ENCODE measurements at places on chromosomes 12 and 14.

DNA sequence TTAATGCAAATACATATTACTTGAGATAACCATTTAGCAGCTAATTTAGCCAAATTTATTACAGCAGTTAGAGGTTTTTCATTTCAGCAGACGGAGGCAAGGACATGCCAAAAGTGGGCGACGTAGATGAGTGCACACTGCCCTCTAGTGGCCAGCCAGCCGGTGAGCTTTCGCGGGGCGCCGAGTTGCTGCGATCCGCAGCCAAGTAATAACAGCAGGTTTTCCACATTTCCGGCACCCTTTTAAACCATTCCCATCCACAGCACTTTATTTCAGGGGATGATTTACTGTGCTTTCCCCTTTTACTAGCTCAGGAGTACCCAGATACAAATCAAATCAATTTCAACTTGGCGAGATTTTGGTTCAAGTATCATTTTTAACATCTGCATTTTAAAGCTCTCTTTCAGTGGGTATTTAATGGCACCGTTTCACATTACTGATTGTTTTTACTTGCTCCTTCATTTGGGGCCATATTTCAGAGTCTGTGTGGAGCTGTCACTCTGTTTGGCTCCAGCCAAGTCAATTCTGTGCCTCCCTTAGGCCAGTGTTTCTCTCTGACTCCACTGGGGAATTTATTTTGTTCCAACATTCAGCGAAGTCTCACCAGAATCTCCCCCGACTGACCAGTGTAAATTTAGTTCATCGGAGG is 158.0 kb downstream of the EGLN3 start:
- peak; percentile 83 for DNase-seq

GRCh38 chr12:111066744-111067437 is 146.5 kb upstream of the MYL2 start:
- peak; percentile 40 for DNase-seq

DNA sequence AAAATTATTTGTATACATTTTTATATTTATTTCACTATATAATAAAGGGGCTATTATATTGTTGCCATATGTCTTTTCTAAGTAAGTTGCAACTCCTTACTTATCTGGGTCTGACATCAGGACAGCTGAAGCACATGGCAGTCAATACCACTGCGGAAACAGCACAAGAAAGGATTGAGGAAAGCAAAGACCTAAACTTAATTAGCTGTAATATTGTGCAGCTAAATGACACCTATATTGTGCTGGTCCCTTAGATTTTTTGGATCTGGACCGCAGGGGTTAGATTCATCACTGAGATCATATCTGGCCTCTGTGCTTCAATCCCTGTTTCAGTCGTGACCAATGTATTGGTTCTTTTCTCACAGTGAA is 359.6 kb upstream of the DIO2 start:
- DNase-seq, result no peak

DNA sequence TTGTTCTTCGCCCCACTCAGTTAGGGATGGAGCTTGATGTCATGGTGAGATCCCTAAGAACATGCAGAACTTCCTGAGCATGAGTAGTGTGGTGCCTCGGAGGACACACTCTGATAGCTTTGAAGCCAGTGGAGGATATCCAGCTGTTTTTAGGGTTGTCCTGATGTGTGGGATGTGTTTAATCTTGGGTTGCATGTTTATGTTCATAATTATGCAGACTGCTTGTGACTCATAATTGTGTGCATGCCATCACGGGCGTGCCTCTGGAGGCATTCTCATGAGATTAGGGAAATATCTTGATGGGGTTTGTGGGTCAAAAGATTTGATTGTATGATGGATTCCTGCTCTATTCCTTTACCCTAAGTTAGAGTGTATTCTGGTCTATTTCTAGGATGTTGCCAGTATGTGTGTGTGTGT is 267.4 kb upstream of the PELI2 start:
- DNase-seq, result no peak

GRCh38 chr12:32478858-32479725 is 79.7 kb downstream of the FGD4 start:
- DNase-seq, result no peak

GRCh38 chr12:48814262-48815125 is 3.8 kb upstream of the CACNB3 start:
- DNase-seq, result peak; percentile 83

DNA sequence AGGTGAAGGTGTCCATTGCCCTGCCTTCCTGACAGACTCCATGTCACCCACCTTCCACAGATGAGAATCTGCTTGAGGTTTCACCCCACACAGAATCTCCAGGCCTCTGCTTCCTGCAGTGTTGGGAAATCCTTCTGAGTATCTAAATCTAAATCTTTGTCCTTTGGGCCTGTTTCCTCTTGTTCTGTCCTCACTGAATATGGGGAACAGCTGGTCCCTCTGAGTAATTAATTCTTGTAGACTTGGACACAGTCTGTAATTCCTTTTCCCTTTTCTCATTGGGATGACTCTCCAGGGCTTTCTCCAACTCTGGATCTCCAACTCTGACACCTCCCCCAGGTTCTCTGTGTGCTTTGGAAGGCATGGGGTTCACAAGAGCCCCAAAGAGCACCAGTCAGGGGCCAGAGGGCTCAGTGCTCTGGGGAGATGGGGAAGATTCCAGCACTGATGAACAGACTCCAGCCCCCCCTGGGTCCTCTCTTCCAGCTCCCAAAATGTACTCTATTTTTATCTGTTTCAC is 2.3 kb upstream of the ACVRL1 start:
- no peak for DNase-seq

- no peak for DNase-seq
Measured at GRCh38 chr12:51508285-51508684, 82.7 kb upstream of the SCN8A start.

- DNase-seq, result no peak
Measured at GRCh38 chr14:101098177-101098576, 194.7 kb upstream of the RTL1 start.

DNA sequence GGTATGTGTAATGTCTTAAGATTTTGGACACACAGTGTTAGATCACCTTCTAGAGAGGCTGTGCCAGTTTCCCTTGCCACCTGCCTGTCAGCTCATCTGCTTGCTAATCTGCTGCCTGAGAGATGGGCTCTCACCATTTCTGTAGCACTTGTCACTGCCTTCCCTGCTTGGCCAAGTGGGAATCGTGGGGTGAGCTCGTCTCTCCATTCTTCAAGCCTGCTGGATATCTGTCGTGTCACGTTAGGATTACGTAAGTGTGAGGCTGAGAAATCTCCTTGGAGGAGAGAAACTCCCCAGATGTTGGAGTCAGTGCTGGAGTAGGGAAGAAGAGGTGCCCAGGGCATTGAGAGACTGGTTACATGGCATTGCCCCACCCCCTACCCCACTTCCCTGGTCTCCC is 8.6 kb upstream of the RPH3A start:
- no peak for DNase-seq

GRCh38 chr12:117143008-117143532 is 43.9 kb upstream of the TESC start:
- no peak for DNase-seq

GRCh38 chr12:46454981-46455380 is 82.4 kb upstream of the SLC38A2 start:
- DNase-seq, result no peak

GRCh38 chr12:65827827-65828231 is 3.5 kb downstream of the HMGA2 start:
- peak; percentile 49 for DNase-seq

GRCh38 chr12:40988355-40988754 is 199.8 kb upstream of the PDZRN4 start:
- DNase-seq, result no peak

GRCh38 chr12:32659908-32660440 is 19.1 kb upstream of the DNM1L start:
- DNase-seq, result no peak

DNA sequence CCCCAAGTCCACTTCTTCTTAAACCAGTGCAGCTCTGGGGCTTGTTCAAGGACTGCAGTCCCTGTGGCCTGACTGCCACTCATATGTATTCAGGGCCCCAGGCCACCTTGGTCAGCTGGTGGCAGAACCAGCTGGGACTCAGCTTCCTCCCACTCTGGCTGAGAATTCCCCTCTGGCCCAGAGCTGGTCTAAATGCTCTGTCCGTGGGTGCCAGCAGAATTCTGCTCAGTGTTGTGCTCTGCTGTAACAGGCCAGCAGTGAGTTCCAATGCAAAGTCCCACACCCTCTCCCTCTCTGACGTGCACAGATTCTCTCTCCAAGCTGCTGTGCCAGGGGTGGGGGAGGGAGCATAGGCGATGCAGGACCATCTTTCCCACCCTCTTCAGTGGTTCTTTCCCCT is 210.4 kb upstream of the RGS6 start:
- peak; percentile 31 for DNase-seq

DNA sequence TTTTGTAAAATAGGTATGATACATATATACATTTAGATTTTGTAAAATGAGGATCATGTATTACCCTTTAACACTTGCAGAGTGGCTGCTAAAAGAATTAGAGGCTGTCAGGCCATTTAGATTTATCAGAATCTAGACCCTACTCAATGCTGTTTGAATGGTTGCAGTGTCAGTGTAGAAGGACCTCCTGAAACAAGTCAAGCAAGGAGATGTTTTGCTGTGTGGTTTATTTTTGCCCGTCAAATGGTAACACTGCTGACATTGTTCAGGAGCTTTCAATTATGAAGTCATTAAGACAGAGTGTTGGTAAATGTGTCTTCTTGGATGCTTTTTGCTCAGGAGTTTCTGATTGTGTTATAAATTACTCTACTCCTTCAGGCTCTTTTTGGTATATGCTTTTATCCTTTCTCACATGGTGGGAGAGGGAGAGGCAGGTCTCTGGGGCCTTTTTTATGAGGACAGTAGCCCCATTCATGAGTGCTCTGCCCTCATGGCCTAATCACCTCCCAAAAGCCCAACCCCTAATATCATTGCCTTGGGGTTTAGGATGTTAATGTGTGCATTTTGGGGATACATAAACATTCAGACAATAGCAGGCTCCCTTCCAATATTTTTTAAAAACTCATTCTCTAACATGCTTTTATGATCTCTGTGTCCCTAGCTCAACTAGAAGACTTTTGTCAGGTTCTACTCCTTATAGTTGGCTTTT is 16.5 kb downstream of the EID3 start:
- no peak for DNase-seq

DNA sequence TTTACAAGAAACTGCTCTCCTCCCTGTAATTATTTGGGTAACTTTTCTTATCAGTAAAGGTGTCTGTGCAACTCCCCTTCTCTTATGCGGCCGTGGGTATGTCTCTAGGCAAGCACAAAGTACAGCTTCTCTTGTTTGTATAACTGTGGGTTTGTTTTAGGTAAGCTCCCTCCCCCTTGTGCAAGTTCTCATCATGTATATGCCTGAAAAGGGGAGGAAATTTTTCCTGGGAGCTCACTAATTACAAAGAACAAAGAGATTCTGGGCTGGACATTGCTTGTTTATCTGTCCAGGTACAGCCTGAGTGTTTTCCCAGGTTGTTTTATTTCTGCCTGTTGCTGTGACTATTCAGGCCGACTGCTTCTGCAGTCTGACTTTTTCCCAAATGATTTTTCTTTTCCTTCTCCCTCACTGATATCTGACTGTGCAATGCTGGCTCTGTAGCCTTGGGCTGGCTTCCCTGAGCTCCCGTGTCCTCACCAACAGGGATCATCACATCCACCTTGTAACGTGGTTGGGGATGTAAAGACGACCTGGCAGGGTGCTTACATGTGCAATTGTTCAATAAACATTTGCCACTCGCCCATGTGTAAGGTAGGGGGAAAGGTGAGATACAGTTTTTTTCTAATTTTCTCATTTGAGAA is 916.5 kb downstream of the AACS start:
- no peak for DNase-seq

- no peak for DNase-seq
Measured at GRCh38 chr12:78316631-78317468, 486.2 kb downstream of the NAV3 start.

- DNase-seq, result no peak
Measured at GRCh38 chr12:100115291-100115690, 27.4 kb downstream of the BLTP3B start.

GRCh38 chr12:52526511-52526951 is 6.3 kb upstream of the KRT5 start:
- no peak for DNase-seq

- DNase-seq, result no peak
Measured at GRCh38 chr12:52083638-52083996, 4.1 kb downstream of the SMIM41 start.

DNA sequence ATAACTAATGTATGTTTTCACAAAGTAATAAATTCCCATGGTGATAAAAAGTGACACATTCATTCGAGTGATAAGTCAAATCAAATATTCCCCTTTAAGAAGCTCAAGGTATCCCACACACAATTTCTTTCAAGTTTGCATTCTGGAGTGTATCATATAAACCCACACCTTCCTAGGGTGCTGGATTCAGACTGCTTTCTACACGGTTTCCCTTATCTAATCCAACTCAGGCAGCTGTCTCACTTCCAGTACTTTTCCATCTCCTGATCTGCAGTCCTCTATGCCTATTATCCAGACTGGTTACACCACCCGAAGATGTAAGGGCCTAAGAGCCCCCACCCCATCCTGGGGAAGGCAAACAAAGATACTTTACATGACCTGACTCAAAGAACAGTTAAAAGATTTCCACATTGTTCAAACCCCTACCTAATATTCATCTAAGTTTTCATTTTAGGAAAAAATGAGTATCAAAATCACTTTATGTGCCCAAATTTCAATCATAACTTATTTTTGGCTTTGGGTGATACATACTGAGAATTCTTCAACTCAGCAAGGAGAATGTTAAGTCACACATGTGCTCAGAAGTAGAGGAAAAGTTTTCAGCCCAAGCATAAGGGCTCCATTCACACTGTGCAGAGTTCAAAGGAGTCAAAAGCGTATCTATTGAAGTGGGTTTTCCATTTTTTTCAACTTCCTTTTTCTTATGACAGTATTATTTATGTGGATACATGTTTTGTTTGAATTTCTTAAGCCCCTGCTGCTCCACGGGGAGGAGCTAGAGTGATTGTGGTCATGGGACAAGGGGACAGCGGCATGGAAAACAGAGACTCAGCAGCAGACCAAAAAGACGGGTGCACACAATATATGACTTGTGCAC is 41.8 kb downstream of the CORO1C start:
- no peak for DNase-seq

DNA sequence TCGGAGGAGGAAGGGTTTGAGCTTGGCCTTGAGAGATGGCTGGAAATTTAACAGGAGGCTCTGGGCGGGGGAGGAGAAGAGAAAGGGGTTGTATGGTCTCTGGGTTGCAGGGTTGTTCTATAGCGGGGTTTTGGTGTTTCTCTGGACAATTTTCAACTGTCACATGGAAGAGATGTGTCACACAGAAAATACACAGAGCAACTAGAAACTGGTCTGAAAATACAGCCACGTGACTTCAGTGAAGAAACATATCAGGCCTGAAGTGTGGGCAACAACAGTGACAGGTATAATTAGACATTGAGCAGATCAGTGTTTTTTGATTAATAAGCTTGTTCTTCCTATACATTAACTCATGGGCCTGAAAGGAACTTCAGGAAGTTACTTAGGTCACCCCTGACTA is 205.3 kb upstream of the HMGA2 start:
- no peak for DNase-seq
